Spinal cord (tissue), 10 donors: ENCODE measurements at places on chromosomes 1 and 21.

GRCh38 chr1:236717811-236718210 is 31.5 kb downstream of the ACTN2 start:
- no peak for DNase-seq

GRCh38 chr1:10451287-10451686 is 1.5 kb downstream of the CORT start:
- no peak for DNase-seq

DNA sequence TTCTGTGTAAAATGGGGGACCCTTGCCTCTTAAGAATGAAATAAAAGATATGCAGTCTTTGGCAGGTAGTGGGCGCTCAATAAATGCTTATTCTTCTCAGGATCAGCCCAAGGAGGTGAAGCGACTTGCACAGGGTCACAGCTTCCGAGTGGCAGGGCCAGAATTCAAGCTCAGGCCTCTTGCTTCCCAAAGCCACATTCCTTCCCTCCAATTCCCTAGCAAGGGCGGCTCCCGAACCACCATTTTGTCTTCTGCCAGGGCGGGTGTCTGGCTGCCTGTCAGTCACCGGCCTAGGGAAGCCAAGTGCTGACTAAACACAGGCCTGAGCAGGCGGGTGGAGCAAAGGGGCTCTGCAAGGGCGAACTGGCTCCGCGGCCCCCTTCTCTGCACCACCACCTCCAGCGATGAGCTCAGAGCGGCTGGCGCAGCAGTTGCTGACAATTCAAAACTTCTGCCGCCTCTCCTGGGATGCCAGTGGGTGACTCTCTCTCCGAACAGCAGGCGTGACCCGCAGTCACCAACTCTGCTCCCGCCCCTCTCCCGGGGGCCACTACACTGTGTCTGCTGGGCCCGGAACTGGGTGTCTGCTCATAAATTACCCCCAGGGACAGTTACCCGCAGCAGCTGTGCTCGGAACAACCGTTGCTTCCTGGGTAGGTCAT is 10.8 kb downstream of the GPR3 start:
- DNase-seq = peak; percentile 78

GRCh38 chr1:181626279-181626938 is 143.1 kb downstream of the CACNA1E start:
- DNase-seq = no peak

DNA sequence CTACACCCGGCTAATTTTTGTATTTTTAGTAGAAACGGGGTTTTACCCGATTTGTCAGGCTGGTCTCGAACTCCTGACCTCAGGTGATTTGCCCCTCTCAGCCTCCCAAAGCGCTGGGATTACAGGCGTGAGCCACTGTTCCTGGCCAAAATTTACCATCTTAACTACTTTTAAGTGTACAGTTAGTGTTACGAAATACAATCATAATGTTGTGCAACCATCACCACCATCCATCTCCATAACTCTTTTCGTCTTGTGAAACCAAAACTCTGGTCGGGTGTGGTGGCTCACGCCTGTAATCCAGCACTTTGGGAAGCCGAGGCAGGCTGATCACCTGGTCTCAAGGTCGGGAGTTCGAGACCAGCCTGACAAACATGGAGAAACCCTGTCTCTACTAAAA is 14.1 kb upstream of the ZBTB40 start:
- DNase-seq = no peak

GRCh38 chr1:170978371-170978910 is 43.1 kb downstream of the MROH9 start:
- DNase-seq = no peak

DNA sequence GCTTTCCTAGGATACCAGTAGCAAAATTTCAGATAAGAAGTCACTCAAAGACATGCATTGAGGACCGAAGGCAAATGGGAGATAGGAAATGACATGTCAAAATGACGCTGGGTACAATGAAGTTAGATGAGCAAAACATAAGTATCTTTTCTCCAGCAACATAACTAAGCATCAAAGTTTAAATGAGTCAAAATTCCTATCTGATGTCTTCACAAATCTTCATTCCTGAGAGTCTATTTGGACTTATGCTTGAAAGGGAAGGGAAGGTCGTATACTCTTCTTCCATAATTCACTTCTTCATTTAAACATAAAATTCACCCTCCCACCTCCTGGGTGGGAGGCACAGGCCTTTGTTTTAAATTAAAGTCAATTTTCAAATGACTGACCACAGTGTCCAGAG is 4.1 kb upstream of the TMEM81 start:
- no peak for DNase-seq

GRCh38 chr1:25538191-25538767 is 5.1 kb upstream of the LDLRAP1 start:
- no peak for DNase-seq

GRCh38 chr1:162193815-162194214 is 124.3 kb downstream of the NOS1AP start:
- DNase-seq = peak; percentile 46

DNA sequence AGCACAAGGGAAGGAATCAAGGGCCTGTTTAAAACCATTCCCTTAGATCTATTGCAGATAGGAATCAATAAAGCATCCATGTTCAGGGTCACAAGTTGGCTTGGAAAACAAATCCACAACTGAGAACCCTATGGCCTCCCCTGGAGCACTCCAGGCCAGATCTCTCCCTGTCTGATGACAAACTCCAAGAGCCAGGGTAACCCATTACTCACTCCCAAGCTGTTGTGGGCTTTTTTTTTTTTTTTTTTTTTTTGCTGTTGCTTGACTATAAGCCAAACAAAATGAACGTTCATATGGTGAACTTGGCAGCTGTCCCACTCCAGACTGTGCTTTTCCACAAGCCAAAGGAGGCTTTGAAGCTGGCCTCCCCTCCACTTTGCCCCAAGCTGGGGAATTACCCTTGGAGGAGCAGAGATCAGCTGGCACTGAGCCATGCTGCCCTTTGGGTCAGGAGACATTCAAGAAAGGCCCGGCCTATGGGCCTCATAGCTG is 35.7 kb upstream of the VAV3 start:
- peak; percentile 13 for DNase-seq

DNA sequence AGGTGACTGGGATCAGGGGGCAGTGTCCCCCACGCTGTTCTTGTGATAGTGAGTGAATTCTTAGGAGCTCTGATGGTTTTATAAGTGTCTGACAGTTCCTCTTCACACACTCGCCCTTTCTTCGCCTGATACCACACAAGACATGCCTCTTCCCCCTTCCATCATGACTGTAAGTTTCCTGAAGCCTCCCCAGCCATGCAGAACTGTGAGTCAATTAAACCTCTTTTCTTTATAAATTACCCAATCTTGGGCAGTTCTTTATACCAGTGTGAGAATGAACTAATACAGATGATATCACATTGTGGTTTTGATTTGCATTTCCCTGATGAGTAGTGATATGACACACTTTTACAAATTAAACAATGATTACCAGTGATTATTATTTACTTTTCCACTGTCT is 229.9 kb downstream of the AKT3 start:
- DNase-seq = no peak

GRCh38 chr1:154220970-154221277 is 169 bp downstream of the UBAP2L start:
- DNase-seq = no peak

DNA sequence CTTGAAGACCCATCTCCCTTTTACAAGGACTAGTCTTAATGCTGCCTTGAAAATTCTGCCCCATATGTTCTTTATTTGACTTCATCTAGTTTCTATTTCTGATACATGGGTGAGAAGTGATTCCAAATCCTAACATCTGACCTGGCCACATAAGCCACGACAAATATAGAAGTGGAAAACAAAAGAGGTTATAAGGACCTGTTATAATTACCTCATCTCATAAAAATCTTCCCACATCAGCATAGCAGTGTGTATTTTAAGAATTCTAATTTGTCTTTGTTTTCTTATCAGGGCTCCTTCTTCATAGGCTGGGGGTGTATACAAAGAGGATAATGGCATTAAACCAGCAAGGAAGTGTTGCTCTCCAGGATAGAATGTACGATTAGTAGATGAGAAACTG is 1007.4 kb downstream of the TTLL7 start:
- DNase-seq = no peak

DNA sequence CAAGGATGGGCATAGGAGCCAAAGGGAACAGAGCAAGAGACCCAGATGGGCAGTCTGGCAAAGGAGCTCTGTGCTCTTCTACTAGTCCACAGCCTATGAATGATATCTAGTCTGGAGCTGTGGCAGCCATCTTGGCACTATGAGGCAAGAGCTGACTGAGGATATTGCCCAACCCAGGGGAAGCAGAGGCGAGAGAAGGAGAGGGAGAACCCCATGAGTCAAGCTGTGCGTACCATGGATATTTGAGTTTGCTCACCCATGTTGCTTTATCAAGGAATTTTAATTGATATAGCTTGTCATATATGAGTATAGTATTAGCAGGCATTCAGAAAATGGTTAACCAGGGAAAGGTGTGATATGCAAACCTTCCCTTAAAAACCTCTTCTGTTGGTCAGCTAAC is 420.9 kb downstream of the PRDM2 start:
- DNase-seq = no peak

- DNase-seq = no peak
These were observed 99.7 kb upstream of the CD34 start for GRCh38 chr1:208010487-208011071.

GRCh38 chr1:26349188-26349876 is 4.6 kb downstream of the CRYBG2 start:
- no peak for DNase-seq

DNA sequence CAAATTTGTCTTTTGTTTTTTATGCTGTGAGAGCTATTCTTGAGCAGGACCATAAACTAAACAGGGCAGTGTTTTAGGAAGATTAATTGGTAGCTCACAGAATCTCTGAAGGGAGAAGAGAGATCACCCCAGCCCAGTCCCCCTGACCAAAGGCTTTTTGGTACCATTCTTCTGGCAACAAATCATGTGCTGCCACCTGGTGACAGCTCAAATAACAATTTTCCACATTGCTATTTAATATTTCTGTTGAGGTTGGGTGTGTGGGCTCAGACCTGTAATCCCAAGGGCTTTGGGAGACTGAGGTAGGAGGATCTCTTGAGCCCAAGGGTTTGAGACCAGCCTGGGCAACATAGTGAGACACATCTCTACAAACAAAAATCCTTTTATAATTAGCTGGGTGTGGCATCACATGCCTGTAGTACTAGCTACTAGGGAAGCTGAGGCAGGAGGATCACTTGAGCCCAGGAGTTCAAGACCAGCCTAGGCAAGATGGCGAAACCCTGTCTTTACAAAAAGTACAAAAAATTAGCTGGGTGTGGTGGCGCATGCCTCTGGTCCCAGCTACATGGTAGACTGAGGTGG is 2.2 kb upstream of the TESK2 start:
- peak; percentile 70 for DNase-seq

DNA sequence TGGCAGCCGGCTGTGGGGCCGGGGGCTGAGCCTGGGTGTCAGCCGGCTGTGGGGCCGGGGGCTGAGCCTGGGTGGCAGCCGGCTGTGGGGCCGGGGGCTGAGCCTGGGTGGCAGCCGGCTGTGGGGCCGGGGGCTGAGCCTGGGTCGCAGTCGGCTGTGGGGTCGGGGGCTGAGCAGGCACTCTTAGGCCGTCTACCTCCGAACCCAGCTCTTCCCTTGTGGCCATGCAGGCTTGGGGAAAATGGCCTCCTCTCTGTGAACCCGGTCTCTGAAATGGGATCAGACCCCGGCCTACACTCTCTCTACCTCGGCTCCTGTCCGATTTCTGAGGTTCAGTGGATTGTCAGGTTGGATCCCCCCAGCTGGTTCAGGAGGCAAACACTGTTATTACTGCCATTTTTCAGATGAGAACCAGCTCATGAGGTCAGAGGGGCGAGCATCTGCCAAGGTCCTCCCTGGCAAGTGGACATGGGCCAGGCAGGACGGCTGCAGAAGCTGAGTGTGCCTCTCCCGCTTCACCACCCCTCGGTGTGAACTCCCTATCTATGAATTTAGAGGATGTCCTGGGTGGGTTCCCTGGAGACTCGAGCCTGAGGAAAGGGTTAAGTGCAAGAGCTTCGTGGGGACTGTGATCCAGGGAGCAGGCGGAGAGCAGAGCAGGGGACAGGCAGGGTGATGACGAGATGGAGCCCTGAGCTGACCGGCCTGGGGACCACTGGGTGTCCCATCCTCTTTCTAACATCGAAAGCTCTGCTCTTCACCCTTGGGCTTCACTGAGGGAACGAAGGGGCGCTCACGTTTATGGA is 10.9 kb upstream of the COL18A1 start:
- no peak for DNase-seq
